ENCODE measurements at places on chromosomes 13 and 19.

DNA sequence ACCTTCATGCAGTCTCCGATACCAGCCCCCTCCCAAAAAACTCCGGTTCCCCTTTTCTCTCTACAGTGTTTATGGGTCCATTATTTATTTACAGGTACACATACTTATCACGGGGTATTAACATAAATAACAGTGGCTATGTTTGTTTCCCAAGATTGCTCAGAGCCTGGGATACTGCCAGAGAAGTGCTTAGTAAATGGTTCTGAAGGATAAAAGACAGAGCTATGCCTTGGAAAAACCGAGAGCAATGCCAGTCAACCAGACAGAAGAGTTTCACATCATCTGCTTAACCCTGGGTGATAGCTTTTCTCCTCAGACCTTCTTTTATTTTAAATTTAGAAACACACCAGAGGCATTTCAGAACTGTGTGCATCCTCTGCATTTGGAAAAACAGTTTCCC lies 61.3 kb downstream of the NUFIP1 start:
- no peak for DNase-seq

GRCh38 chr19:18995804-18996241 lies 37.5 kb downstream of the SUGP2 start:
- DNase-seq, result peak; percentile 89

DNA sequence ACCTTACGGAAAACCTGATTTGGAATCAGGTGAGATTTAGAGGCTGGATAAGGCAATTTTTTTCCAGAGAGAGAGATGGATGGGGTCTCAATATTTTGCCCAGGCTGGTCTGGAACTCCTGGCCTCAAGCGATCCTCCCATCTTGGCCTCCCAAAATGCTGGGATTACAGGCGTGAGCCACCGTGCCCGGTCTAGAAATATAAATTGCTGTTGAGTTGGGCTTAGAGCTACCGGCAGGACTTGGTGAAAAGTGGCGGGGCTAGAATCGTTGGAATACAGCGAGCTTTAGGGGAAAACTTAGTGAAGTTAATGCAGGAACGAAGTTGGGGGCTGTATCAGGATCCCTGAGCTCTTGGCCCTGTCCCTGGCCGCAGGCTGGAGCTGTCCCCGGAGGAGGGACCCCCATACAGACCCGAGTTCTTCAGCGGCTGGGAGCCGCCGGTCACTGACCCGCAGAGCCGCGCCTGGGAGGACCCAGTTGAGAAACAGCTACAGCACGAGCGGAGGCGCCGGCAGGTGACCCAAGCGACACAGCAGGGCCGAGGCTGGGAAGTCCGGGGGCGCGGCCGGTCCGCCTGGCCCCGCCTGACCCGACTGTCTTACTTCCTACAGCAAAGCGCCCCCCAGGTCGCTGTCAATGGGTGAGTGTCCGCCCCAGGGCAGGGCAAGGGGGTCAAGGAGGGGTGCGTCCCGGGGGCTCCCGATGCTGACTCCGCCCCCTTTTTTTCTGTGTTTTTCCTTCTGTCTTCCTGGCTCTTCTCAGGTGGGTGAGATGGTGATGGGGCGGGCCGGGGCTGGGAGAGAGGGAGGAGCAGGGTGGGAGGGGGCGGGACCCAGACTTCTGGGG lies 7.6 kb downstream of the EPS8L1 start:
- no peak for DNase-seq

DNA sequence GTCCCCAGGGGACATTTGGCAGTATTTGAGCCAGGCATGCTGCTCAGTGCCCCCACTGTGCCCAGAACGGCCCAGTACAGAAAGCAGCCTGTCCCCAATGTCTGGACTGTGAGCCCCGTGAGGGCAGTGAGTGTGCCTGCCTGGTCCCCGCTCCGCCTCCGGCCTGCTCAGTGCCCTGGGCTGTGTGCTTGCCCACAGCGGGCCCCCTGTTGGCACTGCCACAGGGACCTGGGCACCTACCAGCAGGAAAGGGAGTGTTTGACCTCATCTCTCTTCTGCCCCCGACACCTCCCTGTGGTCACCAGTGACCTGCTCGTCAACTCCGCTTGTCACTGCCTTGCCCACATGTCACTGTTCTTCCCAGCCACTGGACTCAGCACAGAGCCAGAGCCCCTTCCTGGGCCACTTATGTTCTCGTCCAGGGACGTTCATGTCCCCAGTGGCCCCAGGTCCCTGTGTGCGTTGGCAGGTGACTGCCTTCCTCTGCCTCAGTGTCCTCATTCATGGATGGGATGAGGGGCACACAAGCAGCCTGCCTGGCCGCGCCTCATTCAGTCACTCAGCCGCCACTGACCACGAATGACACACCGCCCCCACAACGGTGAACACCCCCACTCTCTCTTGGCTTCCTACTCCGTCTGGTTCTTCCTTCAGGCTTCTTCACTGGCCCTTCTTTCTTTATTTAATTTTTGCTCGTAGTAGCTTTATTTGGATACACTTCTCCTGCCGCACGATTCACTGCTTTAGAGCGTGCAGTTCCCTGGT lies 2.8 kb downstream of the FZR1 start:
- peak; percentile 28 for DNase-seq

- DNase-seq, result peak; percentile 11
Observed at GRCh38 chr13:35856721-35857364, 274.3 kb downstream of the DCLK1 start.

All from EH (cell line).